ENCODE measurements at places on chromosomes 4 and X.

DNA sequence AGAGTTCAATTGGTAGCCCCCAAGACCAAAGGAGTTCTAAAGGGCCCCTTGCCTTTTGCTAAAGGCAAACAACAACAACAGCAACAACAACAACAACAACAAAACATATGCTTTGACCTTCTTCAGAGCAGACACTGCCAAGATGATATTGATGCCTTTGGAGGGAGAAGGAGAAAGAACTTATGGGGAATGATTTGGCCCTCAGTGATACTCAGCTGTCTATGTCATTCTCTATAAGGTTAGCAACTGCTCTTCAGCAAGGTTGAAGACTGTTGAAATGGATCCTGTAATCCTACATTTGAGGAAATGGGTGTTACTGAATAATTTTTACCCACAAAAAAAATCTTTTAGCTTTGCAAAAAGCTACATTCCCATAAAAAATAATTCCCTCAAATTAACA lies 72.5 kb downstream of the PRPS1 start:
- no peak for DNase-seq

GRCh38 chr4:72076562-72076961 lies 44.8 kb downstream of the NPFFR2 start:
- no peak for DNase-seq

DNA sequence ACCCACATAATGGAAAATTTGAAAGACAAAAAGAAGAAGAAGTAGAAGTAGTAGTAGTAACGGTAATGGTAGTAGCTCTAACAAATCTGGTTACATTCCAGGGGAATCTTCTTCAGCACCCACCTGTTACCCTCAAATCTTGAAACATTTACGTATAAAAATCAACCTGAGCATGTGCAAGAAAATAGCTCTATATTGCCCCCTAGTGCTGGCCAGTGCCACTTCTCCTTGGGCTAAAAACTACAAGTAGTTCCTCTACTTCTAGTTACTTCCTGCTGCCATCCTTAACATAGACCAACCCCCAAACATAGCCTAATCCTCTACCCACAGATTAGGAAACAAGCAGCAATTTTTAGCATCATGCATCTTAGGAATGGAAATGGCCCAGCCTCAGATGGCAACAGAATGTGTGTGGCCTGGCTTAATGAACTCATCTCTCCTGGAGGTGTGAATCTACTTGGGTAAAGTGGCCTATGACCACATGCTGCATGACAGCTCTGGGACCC lies 3.1 kb downstream of the PDGFC start:
- DNase-seq, result peak; percentile 13

DNA sequence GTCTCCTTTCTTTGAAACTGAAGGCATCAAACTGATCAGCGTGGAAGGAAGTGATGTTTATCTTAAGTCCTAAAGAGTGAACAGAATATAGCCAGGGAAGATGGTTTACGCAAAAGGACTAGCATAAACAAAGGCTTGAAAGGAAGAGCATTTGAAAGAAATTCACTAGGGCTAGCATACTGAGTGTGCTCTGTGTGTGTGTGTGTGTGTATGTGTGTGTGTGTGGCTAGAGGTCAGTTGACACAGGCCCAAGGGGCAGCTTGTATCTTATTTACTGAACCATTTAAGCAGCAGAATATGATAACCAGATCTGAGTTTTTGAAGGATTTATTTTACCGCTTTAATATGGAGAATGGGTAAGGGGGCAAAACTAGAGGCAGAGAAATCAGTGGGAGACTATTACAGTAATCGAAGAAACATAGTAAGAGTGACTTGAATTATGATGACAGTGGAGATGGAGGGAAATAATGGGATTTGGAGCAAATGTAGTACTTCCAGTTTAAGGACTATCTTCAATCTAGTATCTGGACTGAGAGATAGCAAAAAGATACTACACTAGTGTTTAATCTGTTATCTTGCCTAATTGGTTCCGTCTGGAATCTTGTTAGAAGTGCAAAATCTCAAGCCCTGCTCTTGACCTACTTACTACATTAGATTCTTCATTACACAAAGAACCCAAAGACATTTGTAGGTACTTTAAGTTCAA lies 36.9 kb downstream of the CEP44 start:
- no peak for DNase-seq

GRCh38 chrX:1134976-1135375 lies 77.5 kb downstream of the CRLF2 start:
- no peak for DNase-seq

GRCh38 chr4:114890773-114891172 lies 222.6 kb downstream of the NDST4 start:
- no peak for DNase-seq

- DNase-seq, result no peak
These were observed 265.4 kb upstream of the SLC7A11 start for GRCh38 chr4:138507522-138507921.

DNA sequence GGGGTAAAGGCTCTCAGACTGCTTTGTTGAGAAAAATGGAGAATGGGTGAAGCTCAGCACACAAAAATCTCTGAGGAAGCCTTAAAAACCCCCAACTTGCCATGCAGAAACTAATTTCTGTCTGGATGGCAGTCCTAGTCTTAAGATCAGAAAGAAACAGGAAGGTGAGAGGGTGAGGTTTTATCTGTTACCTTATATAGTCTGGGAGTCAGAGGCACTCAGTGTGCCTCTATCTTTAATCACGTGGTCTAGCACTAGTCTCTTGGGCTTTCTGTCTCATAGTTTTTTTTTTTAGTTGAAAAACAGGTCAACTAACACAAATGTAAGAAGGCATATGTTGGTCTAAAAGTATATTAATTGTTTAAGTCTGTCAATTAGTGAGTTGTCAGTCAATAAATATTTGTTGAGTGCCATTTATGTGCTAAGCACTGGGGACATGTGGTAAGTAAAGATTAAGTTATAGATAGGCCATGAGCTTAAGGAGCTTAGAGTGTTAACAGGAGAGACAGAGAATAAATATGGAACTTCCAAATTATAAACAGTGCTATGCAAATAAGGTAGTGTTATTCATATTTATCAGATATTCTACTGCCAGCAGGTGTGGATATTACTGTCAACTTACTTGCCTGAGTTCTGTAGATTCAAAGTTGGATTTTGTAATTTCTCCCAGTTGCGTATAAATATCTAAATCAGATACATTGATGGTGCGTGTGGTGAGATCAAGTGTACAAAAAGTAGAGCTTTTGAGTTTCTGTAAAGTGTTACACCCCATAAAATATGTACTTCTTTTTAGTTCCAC lies 7.0 kb downstream of the CYBB start:
- no peak for DNase-seq

DNA sequence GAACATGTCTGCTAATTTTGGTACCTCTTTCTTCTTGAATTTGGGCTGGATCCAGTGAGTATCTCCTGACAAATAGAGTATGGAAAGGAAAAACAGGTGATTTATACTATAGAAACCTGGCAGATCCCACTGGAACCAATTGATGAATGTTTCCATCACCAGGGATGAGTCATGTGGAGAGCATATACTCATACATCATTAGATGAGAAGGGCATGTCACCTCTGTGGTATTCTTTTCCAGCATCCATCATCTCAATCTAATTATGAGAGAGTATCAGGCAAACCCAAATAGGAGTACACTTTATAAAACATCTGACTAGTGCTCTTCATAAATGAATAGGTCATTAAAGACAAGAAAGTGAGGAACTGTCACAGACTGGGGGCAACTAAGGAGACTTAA lies 90.7 kb downstream of the CLDN22 start:
- no peak for DNase-seq

DNA sequence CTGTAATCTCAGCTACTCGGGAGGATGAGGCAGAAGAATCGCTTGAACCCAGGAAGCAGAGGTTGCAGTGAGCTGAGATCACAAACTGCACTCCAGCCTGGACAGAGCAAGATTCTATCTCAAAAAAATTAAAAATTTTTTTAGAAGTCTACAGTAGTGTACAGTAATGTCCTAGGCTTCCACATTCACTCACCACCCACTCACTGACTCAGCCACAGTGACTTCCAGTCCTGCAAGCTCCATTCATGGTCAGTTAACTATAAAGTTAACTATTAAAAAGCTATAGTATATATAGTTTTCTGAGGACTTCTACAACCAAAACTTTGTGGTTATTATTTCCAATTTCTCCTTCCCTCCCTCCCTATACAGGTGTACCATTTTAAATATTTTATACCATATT lies 34.7 kb upstream of the NEUROG2 start:
- DNase-seq, result no peak

DNA sequence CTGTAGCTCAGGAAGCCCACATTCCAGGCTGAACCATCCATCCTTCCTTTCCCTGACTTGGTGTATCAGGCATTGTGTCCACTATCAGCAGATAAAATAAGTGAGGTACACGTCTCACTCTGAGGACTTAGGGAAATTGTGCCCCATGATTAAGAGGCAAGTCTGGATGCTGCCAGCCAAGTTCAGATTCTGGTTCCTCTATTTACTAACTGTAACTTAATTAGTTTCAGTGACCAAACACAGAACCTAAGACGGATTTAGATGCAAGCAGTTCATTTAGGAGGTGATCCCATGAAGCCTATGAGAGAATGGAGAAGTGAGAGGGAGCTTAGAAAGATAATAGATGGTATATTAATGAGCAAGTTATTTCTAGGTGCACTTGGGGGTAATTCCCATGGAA lies 56.6 kb upstream of the PACRGL start:
- no peak for DNase-seq

DNA sequence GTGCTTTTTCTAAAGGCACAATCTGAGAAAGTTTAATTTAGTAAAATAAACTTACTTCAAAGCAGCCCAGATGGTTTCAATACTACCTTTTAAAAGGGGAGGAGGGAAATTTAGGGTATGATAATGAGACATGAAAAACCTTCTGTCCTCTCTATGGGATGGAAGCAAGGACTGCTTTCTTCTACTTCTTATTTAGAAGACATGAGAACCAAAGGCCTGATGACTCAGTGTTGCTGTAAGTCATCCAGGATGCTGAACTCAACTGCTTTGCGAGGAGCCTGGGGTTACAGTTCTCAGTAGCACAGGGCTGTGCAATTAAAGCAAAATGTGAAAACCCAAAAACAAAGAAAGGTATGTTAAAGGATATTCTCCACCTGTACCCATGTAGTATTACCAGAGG lies 140.8 kb upstream of the EDNRA start:
- no peak for DNase-seq

DNA sequence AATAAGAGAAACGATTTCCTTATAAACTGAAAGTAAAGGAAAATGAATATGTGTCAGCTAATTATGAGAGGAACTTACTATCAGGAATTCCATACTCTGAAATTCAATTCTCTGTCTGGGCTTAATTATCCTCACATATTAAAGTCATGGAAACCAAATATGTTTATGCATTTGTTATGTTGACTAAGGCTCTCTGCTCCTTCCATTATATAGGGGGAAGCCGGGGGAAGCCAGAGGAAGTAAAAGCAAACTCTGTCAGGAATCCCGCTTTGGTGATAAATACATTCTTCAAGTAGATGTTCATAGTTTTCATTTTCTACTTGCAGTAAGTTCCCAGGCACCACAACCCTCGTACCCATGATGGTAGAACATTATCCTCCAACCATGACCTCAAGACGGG lies 142.8 kb upstream of the VCX2 start:
- DNase-seq, result no peak

DNA sequence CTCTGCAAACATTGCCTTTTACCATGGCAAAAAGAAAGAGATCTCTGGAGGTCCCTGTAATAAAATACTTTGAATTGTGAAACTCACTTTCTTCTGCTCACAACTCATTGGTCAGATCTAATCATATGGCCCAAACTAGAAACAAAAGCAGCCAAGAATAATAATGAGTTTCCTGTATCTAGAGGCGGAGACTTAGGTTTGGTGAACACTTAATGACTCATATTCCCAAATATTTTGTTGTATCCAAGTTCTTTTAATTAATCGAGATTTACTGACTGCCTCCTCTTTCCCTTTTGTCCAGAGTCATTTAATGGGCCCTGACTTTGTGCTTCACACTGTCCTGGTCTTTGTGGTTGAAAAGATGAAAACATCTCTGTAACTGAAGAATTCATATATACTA lies 190.6 kb downstream of the CCSER1 start:
- DNase-seq, result no peak
